LHCN-M2 (cell line): ENCODE measurements at places on chromosomes 16 and 17.
A peak's percentile ranks its signal among the peaks of the same experiment; 100 is the strongest.

DNA sequence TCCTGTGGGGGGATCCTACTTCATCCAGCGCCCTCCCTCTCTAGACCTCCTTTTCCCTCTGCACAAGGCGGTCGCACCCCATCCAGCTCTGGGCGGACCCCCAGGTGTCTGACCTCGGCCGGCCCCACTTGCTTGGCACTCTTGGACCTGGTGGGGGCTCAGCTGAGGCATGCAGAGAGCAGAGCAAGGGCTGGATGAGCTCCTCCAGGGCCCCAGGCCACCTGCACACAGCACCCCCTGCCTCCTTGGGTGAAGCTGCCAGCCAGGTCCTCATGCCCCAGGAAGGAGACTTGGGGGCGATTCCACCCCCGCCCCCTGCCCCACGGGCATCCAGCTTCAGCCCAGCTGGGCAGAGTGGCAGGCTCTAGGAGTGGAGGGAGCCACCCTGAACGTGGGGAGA lies 159.4 kb upstream of the GSE1 start:
- no peak for DNase-seq

GRCh38 chr16:81394966-81395655 lies 49.5 kb upstream of the CMIP start:
- no peak for DNase-seq

DNA sequence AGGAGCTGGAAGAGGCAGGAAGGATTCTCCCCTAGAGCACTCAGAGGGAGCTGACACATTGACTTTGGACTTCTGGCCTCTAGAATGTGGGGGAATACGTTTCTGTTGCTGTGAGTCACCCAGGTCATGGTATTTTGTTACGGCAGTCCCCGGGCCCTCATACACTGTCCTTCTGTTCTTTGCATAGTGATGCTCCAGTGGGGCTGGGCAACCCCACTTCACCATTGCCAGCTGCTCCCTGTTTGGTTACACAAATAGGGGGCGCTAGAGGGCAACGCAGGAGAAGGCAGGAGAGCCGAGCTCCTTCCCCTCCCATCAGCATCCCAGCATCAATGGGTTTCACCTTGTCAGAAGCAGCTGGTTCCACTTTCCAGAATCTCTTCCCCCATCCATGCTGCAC lies 257.7 kb upstream of the FOXF1 start:
- DNase-seq: no peak

GRCh38 chr17:27504188-27504995 lies 48.1 kb downstream of the KSR1 start:
- DNase-seq: no peak

DNA sequence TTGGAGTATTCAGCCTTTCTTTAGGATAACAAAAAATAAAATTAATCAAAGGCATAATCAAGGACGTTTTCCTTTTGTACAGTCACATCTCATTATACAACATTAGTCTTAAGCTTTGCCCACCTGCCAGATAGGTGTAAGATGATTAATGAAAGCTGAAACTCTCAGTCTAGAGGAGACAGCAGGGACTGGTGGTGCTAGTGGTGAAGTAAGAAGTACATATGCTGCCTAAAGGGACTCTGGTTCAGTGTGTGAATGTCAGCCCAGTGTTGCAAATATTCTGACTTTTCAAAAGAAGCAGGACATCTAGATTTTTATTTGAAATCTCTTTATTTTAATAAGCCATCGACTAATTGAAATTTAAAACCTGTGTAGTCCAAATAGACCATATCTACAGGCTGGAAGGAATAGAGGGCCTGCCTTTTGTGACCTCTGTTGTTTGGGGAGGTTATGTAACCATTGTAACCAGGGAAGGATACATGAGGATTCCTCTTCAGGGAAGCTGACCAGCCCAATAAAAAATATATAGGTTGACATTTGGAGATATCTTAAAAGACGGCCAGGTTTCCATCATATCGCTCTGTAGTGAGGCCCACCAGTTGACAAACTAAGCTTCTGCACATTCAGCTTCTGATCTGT lies 54.1 kb downstream of the FTO start:
- no peak for DNase-seq

DNA sequence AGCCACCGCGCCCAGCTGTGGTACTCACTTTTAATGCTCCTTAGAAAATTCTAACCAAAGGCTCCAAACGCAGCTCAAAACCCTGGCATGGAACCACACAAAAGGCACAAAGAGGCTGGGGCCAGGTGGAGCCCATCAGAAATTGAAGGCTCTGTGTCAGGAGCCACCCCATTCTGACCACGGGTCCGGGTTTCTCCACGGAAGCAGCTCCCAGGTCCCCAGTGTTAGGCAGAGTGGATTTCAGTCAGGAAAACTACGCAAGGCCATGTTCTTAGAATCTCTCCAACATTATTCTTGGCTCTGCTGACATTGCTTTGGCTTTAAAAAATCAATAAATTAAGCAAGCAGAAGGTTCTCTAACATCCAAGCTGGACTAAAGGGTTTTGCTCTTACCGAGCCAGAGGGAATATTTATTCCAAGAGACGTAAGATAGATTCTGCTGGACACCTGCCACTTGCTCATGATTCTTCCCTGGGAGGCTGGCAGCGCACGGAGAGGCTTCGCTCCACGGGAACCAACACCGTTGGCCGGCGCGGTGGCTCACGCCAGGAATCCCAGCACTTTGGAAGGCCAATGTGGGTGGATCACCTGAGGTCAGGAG lies 93.5 kb downstream of the NXN start:
- DNase-seq: no peak

DNA sequence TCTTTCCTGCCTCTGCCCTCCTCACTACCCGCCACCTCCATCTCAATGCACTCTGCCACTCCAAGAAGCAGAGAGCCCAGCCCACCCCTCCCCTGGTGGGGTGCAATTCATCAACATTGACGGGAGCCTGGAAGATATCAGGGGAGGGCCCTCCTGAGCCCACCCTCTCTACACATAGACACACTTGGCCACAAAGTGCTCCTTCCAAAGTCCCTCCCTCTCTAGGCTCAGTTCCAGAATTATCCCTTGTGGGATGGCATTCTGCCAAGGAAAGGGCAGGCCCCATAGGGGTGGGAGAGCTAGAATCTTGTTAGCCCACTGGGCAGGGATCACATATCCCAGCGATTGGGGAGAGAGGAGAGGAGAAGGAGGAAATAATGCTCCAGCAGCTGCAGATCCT lies 66.2 kb downstream of the TMEM132E start:
- DNase-seq: no peak

DNA sequence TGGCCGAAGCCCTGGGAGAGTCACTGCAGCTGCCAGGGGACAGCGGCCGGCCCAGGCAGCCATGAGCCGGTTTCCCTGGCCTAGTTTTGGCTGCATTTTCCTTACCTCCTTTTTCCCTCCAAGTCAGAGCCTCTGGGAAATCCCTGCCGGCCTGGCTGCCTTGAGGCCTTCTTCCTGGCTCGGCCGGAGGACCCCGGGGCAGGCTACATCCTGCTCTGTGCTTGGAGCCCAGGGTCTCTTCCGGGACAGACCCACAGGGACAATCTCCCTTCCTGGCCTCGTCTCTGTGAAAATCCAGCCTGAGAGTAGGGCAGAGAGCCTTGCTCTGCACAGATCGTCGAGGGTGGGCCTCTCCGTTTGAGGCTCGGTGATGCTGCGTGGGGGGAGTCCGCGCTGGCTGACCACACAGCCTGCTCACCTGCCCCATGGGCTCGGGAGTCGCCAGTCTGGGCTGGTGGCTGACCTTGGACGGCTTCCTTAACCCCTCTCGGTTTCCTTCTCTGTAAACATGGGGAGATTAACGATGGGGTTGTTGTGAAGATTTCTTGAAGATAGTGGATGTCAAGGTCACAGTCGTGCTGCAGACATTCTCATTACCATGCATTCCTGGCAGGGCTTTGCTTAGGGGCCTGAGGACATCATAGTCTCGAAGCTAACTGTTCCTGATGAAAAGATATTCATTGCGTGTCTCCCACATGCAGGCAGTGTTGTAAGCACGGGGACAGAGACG lies 34.8 kb upstream of the CIBAR2 start:
- no peak for DNase-seq

DNA sequence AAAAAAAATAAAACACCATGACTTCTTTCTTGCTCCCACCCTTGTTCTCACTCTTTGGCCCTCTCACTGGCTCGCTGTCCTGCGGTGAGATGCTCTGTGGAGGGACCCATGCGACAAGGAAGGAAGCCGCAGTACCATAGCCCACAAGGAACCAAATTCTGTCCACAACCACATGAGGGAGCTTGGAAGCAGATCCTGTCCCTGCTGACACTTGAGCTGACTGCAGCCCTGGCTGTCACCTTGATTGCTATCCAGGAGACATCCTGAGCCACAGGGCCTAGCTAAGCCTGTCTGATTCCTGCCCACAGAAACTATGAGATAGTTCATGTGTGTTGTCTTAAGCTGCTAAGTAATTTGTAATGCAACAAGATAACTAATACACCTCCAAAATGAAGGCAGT lies 4.8 kb upstream of the MT2A start:
- peak; percentile 41 for DNase-seq

DNA sequence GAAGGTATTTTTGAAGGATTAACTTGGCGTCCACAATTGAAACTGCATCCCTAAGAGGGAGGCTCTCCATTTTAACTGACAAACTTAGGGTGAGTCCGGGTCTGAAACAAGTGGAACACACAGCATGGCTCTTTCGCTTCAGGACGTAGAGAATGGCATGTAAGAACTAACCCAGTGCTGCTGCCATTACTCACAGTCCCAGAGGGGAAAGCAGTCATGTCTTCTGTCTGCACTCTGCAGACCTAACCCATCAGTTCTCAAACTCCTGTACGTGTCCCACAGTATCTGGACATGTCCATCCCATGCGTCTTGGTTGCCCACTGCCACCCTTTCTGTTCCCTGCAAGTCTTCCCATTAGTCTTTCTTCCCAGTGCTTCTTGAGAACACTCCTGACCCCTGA lies 563 bp downstream of the ST6GALNAC1 start:
- DNase-seq: no peak

DNA sequence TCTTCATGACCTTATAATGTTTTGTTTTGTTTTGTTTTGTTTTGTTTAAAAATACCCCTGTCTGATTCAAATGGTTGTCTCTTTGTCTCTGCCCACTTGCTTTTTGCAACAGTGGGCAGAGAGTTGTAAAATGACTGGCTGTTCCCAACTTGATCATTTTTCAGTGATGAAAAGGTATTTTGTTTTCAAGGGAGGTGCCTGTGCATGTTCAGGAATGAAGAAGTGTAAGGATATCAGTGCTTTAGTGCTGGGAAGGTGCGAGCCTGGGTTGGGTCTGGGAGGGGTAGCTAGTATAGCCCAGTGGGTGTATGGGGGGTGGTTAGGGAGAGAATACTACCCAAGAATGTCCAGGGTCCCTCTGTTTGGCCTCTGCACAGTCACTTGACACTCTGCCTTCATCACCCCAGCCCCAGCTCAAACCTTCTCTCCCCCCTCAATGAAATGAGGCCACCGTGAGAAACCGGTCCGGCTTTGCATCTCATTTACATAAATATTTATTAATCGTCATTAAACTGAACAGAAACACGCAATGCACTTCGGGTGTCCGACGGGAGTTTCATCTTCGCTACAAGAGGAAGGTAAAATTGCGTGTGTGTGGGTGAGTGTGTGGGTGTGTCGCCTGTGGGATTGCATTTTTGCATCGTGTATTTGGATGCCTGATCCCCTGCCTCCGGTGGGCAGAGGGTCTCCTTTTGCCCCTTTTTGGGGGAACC lies 4.3 kb downstream of the NEUROD2 start:
- no peak for DNase-seq

DNA sequence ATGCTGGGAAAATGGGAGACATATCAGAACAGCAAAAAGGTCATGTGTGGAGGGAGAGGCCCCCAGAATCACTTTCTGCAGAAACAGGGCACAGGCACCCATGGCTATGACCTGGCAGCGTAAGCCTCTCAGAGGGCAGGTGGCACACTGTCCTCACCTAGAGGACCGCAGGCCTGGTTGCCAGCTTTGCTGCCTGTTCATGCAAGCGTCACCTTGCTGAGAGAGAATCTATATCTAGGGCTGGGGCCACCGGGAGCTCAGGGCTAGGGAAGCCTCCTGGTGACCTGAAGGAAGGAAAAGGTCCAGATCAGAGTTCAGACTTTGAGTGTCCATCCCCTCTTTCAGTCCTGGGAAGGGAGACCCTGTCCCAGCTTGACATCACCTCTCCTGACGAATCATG lies 78.7 kb downstream of the GOSR1 start:
- no peak for DNase-seq

GRCh38 chr16:85898521-85899442 lies at the start of gene IRF8:
Gene IRF8 (plus strand): TSS chr16:85899162. CDS start chr16:85903016, 3,854 bp downstream.
- DNase-seq: no peak

GRCh38 chr16:15618392-15618791 lies 24.6 kb downstream of the MARF1 start:
- peak; percentile 66 for DNase-seq

DNA sequence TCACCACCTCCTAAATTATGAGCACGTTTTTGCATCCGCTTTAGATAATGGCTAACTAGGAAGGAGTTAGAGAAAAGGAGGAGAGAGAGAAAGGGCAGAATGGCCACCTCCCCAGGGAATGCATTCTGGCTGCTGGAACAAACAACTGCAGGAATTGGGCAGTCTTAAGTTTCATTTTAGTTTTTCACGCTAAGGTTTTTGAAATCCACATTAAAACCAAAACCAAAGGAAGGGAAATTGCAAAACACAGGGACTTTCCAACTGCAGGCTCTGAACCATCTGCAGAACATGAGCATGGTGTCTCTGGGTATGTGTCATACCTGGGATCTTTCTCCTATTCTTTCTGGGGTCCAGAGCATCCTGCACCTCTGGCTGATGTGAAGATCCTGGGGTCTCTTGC lies 12.1 kb upstream of the CCL8 start:
- DNase-seq: no peak

GRCh38 chr16:84714028-84714427 lies 14.2 kb downstream of the USP10 start:
- DNase-seq: no peak

DNA sequence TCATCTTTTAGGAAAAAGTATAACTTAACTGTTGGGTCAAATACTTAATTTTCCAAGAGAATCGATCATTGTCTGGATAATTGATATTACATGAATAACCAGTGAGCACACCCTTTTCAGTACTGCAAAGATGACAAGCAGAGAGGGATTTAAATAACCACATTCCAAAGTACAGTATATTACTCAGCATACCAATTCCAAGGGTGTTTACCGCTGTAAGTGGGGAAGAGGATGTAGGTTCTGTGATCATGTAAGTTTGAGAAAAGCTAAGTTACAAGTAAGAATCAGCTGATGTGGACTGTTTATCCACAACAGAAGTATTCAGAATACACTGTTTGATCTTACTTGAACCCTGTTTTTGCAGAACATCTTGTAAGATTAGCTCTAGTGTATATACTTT lies 6.1 kb downstream of the GDE1 start:
- DNase-seq: peak; percentile 12
